ENCODE measurements at places on chromosomes 1 and 21.

DNA sequence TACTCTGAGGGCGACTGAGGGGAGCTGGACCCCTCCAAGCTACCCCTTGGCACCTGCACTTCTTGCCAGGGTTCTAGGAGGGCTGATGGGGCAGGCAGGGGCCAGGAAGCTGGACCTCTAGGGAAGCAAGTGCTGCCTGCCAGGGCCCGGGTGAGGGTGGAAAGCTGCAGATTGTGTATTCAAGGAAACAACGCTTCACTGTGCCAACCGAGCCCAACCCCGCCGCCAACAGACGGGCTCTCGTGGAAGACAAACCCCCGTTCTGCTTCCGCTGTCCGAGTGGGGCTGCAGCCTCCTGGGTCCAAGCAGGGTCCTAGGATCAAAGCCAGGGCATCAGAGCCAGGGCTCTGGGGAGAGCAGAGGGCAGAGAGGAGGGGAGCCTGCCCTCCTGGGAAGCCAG is 3.2 kb downstream of the EFHD2 start:
- DNase-seq: no peak

GRCh38 chr1:8987881-8988617 is 38.2 kb downstream of the SLC2A7 start:
- DNase-seq: no peak

DNA sequence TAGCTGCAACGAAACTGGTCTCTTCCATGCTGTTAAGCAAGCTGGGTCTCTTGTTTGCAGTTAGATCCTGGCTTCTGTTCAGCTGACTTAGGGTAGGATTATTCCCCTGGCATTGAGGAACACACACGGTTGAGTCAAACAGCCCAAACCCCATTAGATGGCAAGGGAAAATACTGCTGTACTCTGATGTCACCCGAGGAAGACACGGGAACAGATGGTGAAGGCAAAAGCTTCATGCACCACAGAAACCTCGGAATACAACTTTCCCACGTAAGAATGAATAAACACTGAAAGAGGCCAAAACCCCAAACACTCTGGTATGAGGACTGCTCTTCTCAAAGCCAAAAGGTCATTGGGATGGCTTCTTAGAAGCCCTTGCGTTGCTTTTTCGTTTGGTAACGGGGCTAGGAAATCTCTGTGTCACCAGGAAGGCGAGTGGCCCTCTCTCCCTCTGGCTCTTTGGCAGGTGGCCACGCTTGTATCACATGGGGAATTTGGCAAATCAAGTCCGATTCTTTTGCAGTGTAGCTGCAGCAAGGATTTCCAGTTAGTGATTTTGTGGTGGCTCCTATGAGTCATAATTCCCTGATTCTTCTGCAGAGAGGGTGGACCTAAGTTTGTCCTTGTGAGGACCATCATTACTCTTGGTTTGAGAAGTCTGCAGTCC is 16.7 kb upstream of the LYST start:
- DNase-seq: peak; percentile 95

DNA sequence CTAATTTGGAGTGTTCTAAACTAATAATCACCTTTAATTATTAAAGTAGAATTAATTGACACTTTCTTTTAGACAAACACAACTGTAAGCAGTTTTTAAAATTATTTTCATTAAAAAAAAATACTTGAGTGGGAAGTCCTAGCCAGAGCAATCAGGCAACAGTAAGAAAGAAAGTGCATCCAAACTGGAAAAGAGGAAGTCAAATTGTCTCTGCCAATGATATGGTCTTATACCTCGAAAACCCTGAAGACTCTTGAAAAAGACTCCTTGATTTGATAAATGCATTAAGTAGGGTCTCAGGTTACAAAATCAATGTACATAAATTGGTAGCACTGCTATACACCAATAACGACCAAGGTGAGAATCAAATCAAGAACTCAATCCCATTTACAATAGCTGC is 83.0 kb upstream of the GADD45A start:
- DNase-seq: no peak
